ENCODE measurements at places on chromosomes 2 and 18. TPM values are rescaled to one million over a fixed set of nuclear protein-coding genes. Genes with fewer than 3 reads are reported as not detected.

FAM110C gene
- total RNA-seq, result 4.8 TPM

GRCh38 chr18:24985586-24985985 lies 366.4 kb downstream of the ZNF521 start:
- no peak for DNase-seq

OTOF gene
- 0.69 TPM for total RNA-seq

- no peak for DNase-seq
These were observed 35.3 kb downstream of the ZCCHC2 start for GRCh38 chr18:62558015-62558663.

CTNNA2 gene
- total RNA-seq, result not detected
